ENCODE measurements at places on chromosomes 6 and 20.
A peak's percentile ranks its signal among the peaks of the same experiment; 100 is the strongest.

- DNase-seq = no peak
These were observed 16.4 kb upstream of the BLOC1S5 start for GRCh38 chr6:8080362-8081151.

DNA sequence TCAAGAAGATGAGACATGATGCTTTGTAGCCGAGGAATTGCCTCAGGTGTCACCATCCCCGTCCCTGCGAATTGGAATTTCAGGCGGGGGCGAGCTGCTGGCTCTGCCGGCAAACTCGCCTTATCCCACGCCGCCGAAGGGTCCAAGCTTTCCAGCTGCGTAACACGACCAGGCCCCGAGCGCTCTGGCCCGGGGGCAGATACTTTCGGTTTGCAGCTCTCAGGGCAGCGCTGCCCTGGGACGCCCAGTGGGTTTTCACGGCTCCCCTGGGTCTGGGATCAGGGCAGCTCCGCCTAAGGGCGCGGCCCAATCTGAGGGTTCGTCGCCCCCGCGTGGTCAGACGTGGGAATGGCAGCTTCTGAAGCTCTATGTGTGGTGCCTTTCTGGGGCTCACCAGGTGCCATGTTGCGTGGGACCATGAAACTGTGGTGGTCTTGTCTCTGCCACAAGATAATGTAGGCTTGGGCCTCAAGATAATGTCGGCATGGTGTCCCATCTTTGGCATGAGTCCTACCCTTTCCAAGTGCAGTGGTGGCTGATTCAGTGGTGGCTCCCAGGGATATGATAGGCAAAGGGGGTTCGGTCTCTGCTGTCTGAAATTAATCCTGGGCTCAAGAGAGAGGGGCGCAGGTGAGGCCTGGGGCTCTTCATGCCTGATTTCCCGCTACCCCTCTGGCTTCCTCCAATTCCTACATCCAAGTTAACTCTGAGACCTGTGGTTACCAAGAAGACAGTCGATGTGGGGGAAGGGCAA is 21.0 kb downstream of the PIGT start:
- DNase-seq = peak; percentile 82

GRCh38 chr20:34654207-34654744 is 22.6 kb downstream of the PIGU start:
- no peak for DNase-seq

- no peak for DNase-seq
These were observed 78.4 kb downstream of the PREP start for GRCh38 chr6:105324386-105324950.

GRCh38 chr20:48002517-48002970 is 217.3 kb upstream of the SULF2 start:
- DNase-seq = no peak

DNA sequence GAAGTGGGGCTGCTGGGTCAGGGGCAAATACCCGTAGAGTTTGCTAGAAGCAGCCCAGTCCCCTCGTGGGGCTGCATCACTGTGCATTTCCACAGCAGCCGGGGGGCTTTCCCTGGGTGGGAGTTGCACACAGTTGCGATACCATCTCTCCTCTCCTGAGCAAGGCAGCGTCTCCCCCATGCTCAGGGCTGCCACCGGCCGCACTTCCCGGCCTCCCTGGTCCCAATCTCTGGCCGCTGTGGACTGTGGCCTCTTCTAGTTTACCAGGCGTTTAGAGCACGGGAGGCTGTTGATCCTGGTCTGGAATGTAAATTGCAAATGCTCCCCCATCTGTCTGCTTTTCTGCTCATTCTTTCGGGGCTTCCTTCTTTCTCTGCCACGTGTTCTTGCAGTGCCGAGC is 31.1 kb downstream of the OSBPL2 start:
- no peak for DNase-seq

- no peak for DNase-seq
These were observed 10.1 kb upstream of the NHSL1 start for GRCh38 chr6:138509371-138509770.

DNA sequence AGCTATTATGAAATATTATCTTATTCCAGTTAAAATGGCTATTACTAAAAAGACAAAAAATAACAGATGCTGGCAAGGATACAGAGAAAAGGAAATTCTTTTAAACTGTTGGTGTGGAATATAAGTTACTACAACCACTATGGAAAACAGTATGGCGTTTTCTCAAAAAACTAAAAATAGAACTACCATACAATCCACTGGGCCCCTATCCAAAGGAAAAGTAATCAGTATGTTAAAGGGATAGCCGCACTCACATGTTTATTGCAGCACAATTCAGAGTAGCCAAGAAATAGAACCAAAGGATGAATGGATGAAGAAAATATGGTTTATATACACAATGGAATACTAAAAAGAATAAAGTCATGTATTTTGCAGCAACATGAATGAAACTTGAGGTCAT is 303.8 kb upstream of the ECI2 start:
- DNase-seq = no peak

- no peak for DNase-seq
These were observed 338.4 kb downstream of the ZFAND3 start for GRCh38 chr6:38157905-38158304.

DNA sequence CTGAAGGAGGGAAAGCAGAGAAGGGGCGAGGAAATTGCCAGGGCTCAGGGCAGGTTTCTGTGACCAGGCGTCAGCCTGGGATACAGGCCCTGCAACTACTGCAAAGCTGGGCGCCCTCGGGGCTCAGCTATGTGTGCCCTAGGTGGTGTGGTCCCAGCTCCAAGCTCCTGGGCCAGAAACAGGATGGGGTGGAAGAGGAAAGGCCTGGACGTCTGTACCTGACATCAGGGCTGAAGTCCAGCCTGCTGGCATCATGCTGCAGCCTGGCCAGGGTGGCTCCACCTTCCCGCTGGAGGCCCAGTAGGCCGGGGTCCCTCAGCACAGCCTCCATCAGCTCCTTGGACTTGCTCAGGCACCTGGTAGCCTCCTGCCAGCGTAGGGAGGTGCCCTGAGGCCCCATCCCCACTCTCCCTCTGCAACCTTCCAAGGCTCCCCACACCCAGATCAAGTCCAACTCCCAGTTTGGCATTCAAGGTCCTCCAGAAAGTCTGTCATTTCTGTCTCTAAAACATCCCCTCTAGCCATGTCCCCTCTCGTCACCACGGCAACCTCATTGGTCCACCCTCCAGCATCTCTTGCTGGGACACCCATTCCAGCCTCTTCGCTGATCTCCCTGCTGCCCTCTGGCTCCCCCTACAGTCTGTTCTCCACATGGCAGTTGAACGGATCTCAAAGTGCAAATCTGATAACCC is 38.2 kb downstream of the KIAA1755 start:
- peak; percentile 57 for DNase-seq
